ENCODE measurements at places on chromosomes 4 and X.

DNA sequence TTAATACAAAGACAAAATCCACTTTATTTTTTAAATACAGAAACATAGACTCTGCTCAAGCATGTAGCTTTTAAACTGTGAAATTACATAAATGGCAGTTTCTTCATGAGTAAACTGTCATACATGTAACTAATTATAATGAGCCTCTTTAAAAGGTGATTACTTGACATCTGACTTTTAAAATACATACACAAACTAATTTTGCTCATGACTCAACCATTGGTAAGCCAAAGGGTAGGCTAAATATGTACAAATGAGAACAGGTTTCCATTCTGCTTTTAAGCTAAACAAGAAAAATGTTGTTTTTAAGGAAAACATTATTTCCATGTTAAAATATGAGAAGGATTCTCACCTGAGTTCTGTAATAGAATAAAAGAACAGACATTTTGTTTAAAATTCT lies 27.9 kb downstream of the CAMK2D start:
- no peak for DNase-seq

DNA sequence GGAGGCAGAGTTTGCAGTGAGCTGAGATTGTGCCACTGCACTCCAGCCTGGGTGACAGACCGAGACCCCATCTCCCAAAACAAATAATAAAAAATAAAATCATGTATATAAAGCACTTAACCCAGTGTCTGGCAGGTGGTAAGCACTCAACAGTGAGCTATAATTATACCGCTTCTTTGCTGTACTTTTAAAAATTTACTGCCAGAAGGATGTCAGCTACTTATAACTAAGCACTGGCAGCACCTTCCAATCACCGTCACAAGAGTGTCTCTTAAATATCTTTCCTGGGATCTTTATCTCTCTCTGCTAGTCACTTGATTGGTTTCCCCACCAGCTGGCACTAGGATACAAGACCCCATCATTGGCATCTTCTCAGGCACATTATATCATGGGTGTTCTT lies 53.9 kb upstream of the DAPP1 start:
- no peak for DNase-seq

DNA sequence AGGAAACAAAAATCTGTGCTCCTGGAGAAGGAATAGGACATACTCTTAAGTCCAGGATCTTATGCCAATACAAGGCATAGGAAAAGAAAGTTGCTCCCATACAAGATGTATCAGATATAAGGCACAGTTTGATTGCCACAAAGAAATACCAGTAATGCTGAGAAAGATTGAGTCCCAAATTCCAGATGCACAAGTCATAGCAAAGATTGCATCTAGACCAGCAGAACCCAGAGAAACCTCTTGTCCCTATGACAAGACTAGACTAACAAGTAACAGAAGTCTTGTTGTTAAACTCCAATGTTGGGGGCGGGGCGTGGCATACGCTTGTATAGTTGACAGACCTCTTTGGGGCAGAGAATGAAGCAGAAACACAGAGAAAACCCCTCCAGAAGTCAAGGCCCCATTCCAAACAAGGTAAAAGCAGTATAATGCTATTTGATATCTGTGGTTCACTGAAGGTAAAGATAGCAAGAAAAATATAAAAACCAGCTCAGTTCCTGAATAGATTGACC lies 671.5 kb upstream of the GRIA3 start:
- DNase-seq, result no peak

GRCh38 chrX:66053414-66053813 lies 13.5 kb upstream of the VSIG4 start:
- DNase-seq, result no peak

DNA sequence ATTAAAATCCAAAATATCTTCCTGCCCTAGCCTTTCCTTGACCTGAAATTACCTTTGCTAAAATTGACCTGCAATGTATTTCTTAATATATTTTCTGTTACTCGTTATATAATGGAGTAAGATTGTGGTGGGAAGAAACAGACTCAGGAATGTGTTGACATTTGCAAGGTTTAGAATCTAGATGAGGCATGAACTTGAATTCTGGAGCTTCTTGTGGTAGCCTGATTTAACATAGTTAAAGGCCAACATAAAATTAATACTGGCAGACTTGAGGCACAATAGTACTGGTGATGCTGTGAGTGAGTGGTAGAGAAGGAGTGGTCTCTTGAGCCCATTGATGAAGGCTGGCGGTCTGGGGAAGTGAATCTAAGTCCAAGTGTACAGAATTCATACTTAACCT lies 197.9 kb upstream of the SPRY1 start:
- DNase-seq, result no peak

- no peak for DNase-seq
Observed at GRCh38 chrX:65712005-65712806, 44.8 kb downstream of the MSN start.

DNA sequence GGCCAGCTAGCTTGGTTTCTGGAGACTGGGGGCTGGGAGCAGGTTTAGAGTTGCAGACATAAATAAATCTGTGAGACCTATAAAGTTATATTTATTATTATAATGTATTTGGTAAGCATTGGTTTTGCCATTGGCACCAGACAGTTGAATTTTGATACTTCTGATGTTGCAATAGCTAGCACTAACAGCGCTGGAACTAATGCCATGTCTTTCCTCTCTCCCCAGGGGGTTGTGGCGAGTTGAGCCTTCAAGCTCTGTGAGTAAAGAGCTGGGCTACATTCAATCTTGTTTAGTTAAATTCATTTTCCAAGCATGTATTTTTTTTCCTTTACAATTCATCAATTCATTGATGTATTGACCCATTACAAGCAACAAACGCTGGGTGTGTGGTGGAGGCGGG lies 358.7 kb upstream of the NR3C2 start:
- DNase-seq, result no peak

DNA sequence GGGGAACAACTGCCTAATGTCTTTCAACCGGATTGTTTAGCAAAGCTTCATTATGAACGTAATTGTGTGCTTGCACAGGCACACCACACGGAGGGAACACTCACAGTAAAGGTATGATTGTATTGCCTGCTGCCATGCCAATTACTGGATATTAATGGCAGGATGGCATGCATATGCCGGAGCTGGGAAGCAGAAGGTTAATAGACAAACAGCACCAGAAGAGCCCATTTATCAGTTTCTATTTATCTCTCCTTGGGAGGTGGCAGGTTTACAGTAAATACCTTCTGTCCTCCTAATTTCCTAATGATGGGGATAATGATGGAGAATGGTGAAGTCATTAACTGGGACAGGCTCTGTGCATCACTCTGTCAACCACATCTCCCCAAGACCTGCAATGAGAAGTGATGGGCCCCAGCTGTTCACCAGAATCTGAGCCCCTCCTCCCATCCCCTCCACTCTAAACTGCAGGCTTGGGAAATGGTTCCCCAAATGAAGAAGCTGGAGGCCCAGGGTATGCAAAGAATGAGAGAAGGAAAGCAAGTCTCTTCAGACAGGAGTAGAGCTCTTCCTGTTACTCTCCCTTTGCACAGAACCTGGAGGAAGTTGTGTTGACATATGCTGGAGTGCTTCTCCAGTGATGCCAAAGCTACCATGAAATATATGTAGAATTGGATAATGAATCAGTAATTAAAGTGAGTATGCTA lies 160.8 kb downstream of the NAA11 start:
- DNase-seq, result no peak

DNA sequence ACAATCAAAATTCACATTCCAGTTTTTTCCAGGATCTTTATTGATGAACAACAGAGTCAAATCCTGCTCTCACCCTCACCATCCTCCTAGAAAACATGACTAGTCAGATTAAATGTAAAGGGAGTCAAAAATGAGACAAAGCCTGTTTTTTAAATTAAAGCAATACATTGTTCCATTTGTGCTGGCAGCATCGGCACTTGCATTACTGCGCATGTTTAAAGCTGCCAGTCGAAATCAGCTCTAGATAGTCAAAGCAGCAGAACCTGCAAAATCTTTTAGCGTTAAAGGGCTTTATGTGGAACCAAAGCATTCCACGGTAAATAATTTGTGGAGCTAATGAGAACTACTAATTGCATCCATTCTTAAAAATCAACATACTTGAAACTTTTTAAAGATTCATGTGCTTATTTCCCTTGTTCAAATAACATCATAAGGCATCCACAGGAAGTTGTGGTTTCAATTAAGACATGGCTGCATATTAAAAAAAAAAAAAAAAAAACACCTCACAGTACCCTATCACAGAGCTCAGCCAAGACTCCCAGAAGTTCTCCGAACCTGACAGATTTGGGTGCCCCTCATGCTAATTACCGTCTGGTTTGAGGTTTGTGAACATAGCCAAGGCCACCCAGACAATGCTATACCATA lies 82.2 kb downstream of the SH3KBP1 start:
- no peak for DNase-seq

- DNase-seq, result no peak
Observed at GRCh38 chr4:85402371-85402770, 72.6 kb upstream of the ARHGAP24 start.

DNA sequence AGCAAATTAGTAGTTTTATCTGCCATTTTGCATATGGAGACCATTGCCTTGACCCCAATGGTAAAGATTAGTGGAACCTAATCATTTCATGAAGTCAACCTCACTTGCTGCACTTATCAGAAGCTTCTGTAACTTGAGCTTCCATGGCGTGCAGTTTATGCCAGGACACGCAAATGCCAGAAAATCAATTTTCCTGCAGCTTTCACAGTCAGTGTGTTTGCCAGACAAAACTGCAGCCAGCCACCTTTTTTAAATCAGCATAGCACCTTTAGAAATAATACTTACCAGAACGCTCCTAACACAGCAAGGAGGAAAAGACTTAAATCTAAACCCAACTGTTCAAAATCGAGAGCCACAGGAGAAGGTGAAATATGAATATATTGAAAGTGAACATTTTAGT lies 265.3 kb downstream of the GRIA3 start:
- no peak for DNase-seq

DNA sequence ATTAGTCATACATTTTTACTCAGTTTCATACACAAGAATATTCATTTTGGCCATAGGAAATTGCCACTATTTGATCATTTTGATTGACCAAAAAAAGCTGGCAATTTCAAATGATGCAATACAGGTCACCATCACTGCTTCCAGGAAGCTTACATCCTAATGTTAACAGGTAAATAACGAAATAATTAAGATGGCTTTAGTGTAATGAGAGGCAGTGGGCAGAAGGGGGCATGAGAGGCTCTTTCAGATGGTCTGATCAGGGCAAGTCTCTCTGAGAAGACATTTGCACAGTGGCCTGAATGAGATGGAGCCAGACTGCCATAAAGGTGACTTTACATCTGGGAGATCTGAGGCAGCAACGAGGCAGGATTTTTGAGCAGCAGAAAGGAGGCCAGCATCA lies 170.7 kb downstream of the SLIT2 start:
- no peak for DNase-seq

GRCh38 chrX:20354505-20354904 lies 87.8 kb upstream of the RPS6KA3 start:
- DNase-seq, result no peak

GRCh38 chrX:135384161-135384836 lies 37.4 kb upstream of the SMIM10L2A start:
- DNase-seq, result no peak

Data from stimulated activated CD8-positive, alpha-beta memory T cell treated with anti-CD3 and anti-CD28 coated beads, Interleukin-4, amount 100 ng/mL, for 1 hour (primary cell).